ENCODE measurements at places on chromosomes 3 and 15.

DNA sequence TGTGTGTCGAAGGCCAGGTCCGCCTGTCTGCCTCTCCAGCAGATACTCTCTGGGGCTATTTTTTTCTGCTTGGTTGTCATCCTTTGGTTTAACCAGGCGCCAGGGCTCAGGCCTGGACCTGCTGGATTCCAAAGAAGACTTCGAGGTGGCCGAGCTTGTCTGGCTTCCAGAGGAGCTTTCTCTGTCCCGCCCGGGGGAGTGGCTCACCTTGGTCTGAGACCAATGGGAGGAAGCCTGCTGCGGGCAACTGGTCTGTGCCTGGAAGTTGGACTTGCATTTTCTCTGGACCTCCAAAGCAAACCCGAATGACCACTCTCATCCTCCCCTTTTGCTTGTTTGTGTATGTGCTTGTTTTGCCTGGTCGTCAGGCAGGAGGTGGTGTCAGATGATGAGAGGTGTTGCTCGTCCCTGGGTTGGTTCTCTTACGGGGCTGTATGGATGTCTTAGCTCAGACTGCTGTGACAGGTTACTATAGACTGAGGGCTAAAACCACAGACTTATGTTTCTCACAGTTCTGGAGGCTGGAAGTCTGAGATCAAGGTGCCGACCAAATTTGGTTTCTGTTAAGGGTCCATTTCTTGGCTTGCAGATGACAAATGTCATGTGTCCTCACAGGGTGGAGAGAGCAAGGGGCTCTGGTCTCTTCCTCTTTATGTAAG lies 19.3 kb downstream of the IGF1R start:
- DNase-seq: peak; percentile 65

DNA sequence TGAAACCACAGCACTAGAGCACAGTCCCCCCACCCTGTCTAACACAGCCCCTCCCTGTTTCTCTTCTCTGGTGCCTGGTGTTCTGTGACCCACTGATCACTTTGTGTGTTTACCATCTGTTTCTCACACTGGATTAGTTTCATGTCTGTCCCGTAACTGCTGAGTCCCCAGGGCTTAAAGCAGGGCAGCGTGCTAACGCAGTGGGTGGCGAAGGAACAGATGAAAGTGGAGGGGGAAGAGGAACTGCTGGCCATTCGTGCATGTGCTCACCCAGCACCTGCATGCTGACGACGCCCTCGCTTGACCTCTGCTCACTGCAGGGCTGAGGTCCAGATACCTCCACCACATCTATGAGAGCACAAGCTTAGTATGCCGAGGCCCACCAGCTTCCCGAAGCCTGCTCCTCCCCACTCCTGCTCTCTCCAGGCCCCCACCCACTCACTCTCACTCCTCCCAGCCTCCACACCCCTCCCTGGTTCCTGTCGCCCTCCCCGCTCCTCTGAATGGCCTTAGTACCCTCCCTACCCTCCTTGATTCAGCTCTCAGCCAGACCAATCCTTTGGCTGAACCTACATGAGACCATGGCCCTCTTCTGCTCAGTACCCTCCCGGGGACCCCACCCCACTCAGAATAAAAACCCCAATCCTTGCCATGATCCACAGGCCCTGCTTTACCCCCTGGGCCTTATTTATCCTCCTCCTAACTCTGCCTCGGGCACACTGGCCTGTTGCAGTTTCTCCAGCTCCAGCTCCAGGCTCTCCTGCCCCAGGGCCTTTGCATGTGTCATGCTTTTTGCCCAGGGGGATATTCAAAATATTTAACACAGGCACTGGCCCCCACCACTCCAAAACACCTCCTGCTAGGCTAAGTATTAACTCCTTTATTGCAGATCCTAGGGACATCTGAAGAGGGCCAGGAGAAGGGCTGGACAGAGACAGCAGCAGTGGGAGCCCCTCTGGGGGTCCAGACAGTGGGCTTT lies 15.1 kb upstream of the IQSEC1 start:
- DNase-seq: no peak

DNA sequence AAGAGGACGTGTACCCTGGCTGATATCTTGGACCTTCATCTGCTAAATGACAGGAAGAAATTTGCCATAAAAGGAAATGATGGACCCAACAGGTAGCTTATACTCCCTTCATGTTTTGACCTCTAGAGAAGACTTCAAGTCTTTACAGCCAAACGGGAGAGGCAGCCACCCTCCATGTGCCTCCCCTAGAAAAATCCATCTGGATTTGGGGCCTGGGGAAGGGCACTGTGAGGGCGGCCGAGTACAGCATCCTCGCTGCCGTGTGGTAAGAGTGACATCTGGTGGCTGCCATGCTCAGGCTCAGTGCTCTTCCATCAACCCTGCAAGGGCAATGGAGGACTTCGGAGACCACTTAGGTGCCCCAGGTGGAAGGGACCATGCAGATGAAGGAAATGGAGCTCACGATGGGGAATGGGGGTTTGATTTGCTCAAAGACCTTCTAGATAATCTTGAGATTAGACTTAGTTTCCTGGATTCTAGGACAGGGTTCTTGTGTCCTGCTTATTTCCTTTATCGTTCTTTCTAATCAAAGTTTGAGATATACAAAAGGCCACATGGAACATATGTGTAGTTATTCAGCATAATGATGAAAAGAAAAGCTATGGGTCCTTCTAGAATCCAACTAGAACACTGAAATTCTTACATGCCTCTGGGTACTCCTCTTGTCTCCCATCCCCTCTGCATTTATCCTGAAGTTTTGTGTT lies 44.4 kb downstream of the AQP9 start:
- DNase-seq: peak; percentile 52

- DNase-seq: no peak
Measured at GRCh38 chr15:80531388-80531787, 127.2 kb downstream of the ARNT2 start.

- no peak for DNase-seq
Measured at GRCh38 chr15:60745469-60746061, 266.6 kb upstream of the ICE2 start.

DNA sequence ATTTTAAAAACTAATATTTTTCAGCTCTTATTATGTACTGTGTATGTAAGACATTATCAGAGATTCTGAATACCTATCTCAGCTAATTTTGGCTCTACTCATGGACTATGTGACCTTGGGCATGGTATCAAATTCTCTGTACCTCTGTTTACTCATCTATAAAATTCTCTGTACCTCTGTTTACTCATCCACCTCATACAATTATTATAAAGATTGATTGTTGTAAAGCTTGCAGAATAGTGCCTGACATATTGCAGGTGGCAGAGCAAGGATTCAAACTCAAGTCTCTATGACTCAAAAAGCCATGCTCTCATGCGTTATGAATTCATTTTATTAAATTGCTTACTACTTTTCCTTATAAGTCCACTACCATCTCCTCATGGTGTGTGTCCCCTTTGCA lies 151.9 kb upstream of the ARL6 start:
- no peak for DNase-seq

DNA sequence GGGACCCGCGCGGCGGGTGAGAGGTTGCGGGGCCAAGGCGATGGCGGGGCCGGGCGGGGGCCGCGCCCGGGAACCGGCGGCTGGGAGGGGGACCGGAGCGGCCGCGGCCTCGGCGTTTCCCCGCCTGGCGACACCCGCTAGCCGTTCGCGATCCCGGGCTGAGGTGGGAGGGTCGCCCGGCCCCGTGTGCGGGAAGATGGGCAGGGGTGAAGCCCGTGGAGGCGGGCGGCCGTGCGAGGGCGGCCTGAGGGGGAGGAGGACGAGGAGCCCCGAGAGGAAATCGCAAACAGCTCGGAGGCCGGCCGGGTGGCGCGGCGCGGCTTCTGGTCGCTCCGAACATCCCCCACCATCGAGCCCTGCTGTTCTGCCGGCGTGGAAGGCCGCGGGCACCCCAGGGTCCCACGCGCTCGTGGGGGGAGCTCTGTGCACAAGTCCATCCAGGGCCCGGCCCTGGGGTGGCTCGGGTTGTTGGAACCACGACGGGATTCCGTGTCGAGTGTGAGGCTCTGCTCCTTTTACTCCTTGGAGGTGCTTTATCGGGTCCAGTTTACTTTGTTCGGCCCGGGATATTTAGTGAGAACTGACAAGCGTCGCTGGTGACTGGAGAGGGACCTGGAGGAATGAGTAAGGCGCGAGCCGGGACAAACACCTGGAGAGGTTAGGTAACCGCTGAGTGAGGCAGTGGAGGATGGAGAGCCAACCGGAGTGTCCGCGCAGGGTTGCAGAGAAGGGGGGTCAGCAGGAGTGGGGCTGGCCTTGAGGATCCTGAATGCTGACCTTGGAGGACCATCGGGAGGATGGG lies 728 bp downstream of the CRTC3 start:
- DNase-seq: peak; percentile 53

DNA sequence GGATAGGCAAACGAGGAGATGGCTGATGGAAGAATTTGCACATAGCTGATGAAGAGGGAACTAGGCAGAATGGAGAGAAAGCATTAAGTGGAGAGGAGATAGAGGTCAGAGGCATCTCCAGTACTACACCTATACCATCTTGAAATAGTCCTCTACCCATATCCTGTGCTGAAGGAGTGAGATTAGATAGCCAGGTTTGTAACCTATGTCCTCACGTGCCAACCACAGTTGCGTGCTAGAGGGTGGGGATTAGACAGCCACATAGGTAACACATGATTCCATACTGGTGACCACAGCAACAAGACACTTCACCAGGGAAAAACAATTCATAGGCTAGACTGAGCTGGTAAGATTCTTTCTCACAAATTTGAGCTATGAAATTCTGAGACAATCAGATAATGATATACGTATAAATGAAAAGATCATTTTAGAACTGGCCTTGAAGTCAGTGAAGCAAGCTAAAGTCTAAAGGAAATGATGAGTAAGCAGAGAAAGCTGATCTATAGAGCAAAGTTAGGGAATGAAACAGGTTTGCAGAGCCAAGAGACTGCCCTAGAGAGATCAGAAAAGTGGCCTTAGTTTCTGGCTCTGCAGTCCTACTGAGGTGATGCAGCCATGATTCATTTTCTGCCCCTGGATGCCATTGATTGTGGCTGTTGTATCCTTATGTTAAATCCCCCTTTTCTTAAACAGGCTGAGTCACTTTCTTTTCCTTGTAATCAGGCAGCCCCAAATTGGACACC lies 17.7 kb downstream of the MYNN start:
- DNase-seq: peak; percentile 55

DNA sequence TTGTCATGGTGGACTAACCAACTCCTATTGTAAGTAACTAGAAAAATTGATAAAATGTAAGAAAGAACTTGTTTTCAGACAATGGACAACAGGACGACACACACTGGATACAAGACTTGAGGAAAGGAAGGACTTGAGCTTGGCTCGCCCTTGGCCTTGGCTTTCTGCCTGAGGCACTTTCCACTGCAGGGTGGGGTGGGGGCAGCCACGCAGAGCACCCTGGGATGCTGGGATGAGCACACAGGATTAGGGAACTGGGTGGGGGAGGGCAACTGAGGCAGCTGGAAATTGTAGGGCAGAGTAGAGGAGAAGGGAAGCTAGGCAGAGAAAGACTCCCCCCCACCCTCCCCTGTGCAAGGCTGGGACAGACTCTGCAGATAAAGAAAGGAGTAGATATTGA lies 25.5 kb upstream of the HHATL start:
- DNase-seq: no peak
